ENCODE measurements at places on chromosomes 5 and 9.

DNA sequence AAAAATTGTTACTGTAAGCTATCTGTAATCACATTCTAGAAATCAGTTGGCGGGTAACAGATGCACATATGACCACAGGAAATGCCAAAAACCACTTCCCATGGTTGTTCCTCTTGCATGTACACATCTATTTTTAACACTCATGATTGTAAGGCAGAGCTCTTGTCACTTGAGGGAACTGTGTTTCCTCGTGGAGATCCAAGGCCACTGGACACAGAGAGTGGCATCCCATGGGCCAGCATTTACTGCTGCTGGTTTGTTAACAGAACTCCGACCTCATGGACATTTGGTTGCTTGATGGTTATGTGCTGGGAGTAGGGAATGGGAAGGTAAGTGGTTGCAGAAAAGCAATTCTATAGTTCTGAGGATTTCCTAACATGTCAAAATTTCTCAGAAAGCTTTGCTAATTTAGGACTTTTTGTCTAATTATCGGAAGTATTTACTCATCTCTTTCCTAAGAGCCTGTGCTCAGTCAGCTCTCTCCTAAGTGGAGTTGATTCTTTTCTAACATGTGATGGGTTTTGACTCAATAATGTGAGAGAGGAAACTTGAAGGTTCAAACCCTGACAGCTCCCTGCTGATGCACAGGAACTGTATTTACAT, 202.0 kb upstream of the NR3C1 start:
- no peak for DNase-seq

- DNase-seq, result no peak
These were observed 289.0 kb downstream of the CAAP1 start for GRCh38 chr9:26603617-26604016.

- no peak for DNase-seq
These were observed 179.6 kb downstream of the MLLT3 start for GRCh38 chr9:20442461-20443319.

- DNase-seq, result no peak
These were observed 715.5 kb upstream of the PTPRD start for GRCh38 chr9:11328326-11328725.

DNA sequence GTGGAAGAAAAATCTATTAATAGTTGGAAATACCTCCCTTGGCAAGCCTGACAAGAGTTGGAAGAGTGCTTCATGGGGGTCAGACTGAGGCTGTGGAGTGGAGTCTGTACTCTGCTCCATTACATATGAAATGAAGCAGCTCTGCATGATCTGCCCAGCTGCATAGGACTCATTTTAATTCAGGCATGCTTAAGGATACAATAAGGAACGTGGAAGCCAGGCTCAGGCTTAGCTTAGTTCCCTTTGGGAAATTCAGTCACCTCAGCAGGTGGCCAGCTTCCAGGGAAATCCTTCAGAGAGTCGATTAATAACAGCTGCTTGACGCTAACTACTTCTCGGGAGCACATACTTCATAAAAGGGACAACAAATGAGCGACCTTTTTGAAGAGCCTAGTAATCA, 1672.9 kb upstream of the WWC1 start:
- no peak for DNase-seq

- DNase-seq, result peak; percentile 1
These were observed 588 bp downstream of the TRAF2 start for GRCh38 chr9:136886610-136887597.
